ENCODE measurements at places on chromosomes 16 and 17.

- DNase-seq, result no peak
These were observed 2.3 kb downstream of the CCL1 start for GRCh38 chr17:34360601-34361270.

- DNase-seq, result peak; percentile 38
These were observed 51.1 kb upstream of the MYH2 start for GRCh38 chr17:10600571-10600970.

DNA sequence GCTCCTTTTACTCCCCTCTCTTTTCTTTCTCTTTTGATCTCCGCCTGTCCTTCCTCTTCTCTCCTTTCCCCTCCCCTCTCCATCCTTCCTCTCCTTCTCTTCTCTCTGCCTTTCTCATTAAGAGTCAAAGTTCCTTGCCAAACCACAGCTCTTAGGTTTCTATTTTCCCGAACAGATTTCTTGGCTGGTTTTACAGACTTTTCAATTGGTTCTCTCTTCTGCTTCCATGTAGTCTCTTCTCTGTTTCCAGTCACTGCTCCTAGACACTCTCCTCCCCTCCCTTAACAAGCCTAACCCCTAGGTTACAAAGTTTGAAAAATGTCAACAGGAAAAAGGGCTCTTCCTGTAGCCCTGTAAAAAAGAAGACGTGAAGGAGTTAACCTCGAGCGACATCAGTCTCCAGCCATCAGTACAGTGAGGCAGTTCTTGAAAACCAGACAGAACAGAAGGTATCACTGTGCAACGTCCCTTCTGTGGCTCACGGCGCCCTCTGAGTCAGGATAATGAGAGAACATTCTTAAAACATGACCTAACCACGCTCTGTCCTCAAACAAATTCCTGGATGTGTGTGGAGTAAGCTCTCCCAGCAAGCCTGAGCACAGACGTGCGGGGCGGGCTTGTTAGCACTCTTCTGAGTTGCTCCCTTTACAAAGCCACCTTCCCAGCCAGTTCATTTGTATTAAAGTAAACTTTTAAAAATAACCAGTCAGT is 11.6 kb upstream of the MARCHF10 start:
- DNase-seq, result peak; percentile 97

- no peak for DNase-seq
These were observed 446.5 kb downstream of the MAF start for GRCh38 chr16:79154086-79154485.

GRCh38 chr16:50644729-50645128 is 36.4 kb downstream of the SNX20 start:
- peak; percentile 30 for DNase-seq

DNA sequence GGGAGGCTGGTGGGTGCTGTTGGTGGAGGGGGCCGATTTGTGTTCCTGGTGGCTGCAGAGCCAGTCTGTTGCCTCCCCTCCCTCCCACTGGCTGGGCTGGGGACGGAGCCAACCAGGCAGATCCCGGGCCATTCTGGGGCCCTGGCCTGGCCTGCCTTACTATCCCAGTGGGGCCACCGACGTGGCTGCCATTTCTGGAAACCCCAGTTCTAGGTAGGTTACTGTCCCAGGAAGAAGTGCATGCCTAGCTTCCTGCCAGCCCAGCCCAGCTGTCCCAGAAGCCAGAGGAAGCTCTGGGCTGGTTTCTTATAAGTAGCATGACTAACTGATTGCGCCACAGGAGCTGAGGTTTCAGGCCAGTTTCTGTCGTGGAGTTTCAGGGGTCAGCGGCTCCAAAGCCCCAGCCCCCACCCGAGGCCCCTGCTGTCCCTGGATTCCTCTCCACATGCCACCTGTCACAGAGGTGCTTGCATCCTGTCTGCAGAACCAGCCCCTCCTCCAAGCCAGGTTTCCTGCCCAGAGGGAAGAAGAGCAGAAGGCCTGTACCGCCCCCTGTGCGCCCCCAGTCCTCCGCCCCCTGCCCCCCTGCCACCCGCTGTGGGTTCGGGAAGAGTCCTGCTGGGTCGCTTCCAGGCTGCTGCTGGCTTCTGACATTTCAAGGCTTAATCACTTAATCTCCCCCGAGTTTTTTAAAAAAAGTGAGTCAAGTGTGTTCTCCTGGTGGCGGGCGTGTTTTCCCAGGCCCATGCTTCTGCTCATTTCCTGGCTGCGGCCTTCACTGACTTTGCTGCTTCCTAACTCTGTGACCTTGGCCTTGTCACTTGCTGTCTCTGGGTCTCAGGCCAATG is 13.2 kb downstream of the IL4R start:
- DNase-seq, result peak; percentile 96

GRCh38 chr17:64635647-64636305 is 26.3 kb downstream of the SMURF2 start:
- peak; percentile 87 for DNase-seq

- DNase-seq, result peak; percentile 96
These were observed 4.2 kb downstream of the ARMC7 start for GRCh38 chr17:75113798-75114551.

DNA sequence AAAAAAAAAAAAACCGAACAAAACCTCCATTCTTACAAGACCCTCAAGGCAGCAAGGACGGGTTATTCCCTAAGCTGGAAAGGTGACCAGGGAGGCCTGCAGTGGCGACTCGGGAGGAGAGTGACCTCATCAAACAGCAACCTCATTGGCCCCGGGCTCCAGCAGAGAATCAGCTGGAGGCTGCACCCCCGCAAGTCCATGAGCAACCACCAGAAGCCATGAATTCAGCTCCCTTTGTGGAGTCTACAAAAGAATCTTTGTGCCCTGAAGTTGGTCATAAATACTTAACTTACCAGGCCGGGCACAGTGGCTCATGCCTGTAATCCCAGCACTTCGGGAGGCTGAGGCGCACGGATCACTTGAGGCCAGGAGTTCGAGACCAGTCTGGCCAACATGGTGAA is 80.9 kb upstream of the CREBBP start:
- DNase-seq, result peak; percentile 48

GRCh38 chr17:83036666-83037065 is 42.7 kb upstream of the METRNL start:
- DNase-seq, result no peak

- no peak for DNase-seq
These were observed 15.9 kb upstream of the CLEC18C start for GRCh38 chr16:70157477-70158260.

- DNase-seq, result no peak
These were observed 10.7 kb downstream of the TACO1 start for GRCh38 chr17:63611354-63611753.

GRCh38 chr16:53142823-53143568 is 88.2 kb downstream of the CHD9 start:
- no peak for DNase-seq

DNA sequence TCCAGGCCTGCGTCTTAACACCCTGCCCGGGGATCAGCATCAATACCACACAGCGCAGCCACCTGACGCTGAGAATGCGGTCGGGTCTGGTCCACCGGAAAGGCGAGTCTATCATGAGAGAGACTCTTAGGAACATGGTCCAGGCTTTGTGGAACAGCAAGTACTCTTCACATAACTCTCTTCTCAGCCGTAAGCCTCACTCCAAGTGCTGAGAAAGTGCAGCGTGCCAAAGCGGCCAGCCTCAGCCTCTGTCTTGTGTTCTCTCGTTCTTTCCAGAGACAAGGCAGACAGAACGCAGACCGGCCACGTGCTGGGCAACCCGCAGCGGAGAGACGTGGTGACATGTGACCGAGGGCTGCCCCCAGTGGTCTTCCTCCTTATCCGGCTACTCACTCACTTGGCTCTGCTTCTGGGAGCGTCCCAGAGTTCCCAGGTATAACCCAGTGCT is 34.4 kb upstream of the ENDOV start:
- no peak for DNase-seq

DNA sequence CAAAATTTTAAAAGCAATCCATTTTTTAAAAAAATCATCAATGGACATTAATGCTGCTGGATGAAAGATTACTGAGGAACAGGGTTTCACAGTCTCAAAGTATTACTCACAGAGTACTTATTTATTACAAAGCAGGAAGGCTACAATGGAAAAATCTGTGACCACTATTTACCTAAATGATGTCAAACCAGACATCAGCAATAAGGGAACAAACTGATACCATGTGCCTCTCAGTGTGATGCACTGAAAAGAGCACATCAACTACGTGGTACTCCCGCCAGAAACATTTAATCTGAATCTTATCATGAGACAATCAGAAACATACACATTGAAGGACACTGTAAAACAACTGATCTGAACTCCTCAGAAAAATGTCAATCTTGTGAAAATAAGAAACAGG is 124.2 kb downstream of the PARN start:
- no peak for DNase-seq

GRCh38 chr16:15966420-15966819 is 17.0 kb downstream of the ABCC1 start:
- DNase-seq, result no peak

GRCh38 chr17:60091109-60091508 is 12.4 kb upstream of the HEATR6 start:
- DNase-seq, result no peak

DNA sequence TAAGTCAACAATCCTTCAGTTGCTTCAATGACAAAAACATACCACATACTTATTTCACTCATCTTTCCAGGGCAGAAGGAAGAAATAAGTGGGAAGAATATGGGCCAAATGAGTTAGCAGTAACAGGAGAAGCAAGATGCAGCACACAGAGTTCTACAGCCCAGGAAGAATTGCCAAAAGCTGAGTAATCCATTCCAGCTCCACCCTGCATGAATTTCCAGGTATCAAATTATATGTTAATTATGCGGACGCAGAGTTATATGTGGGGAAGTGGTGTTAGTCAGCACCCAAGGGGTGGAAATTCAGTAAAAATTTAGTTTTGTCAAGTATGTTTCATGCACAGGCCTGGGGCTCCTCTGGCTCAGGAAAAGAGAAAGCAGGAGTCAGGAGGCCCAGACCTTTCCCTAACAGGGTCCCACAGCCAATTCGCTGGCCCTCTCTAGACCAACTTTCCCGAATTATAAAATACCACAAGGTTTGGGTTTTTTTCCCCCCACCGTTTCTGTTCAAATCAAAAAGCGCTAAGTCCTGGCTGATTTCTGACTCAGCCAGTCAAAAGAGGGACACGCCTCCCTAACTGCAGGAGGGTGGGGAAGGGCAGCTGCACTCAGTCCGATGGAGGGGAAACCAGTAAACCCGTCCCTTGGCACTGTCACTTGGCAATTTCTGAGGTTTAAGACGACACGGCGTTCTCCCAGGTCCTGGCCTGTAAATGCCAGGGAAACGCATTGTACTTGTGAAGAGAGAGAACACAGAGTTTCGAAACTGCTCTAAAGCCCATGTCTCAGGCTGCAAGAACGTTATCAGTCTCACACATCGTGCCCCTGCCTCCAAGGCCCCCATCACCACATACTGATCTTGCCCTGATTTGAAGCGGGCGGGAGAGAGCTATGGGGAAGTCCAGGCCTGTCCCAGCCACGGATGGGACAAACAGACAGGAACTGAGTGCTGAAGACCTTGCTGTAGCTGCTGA is 58.1 kb downstream of the ZFHX3 start:
- peak; percentile 86 for DNase-seq

DNA sequence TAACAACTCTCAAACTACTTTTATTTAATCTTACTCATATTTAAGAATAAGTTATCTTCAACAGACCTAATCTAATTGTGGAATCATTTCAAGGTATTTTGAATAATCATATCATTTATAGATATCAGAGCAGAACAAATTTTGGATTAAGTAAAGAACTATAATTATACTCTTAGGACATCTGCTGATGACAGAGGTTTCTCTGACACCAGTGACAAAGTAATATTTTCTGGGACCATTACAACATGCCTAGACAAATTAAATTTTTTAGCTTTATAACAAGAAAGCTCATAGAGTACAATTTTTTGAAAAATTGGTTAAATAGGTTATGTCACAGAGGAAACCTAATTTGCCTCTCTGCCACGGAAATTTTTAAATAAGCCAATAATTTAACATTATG is 30.5 kb downstream of the C16orf87 start:
- no peak for DNase-seq

DNA sequence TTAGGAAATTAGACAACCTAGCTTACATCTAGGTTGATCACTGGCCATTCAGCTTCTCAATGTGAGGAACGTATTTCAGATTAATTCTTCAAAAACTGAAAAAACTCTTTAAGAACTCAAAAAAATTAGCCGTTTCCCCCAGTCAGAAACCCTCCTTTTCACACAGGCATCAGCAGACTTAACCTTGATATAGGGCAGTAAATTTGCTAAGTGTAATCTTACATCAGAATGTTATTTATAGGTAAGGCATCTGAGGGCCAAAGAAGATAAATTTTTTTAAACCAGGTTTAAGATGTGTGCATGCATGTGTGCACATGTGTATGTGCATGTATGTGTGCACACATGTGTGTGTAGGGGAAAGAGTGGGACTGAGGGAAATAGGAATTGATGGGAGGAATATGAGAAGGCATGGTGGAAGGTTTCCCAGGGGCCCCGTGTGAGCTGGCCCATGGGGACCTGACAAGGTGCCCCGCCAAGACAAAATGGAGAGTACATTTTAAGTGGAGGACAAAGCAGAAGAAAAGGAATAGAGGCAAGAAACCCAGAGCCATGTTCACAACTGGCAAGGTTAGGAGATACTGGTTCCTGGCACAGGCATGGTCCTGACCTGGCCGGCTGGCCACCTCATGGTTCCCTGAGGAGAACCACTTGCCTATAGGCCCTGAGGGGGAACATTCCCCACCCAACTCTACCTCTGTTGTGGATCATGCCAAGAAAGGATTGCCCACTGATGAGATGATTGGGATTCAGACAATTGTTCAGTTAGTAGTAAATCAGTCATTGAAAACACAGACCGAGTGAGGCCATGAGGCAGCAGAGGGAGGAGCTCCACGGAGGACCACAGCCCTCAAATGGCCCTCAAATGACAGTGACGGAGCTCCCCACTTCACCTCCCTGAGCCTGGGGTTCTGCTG is 33.0 kb downstream of the TEX2 start:
- no peak for DNase-seq

DNA sequence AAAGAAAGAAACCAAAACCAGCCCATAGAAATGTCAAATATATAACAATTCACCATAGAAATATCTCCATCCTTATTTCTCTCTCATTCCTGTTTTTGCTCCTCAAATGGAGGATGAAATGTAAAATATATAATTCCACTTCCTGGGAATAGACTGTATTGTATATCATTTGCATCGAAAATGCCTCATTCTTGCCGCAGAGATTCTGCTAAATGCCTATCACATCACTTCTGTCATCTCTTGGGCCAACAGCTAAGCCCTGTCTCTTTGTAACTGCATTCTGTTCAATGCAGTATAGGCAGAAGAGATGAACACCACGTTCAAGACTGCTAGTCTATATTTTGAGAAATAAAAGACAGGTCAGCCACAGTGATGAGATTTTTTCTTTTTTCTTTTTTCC is 956.3 kb upstream of the SOX9 start:
- DNase-seq, result no peak

DNA sequence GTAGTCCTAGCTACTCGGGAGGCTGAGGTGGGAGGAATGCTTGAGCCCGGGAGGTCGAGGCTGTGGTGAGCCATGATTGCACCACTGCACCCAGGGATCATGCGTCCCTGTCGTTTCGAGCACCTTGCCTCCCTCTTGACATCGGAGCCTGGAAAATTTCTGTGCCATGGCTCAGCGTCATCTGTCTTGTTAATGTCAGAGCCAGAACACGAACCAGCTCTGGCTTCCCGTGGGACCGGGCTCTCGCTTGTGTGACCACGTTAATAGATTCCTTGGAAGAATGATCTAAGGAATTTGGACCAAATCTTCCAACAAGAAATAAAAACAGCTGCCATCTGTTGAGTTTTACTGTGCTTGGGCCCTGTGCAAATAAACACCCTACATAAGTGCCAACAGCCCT is 117.7 kb downstream of the ABCC1 start:
- DNase-seq, result no peak

- no peak for DNase-seq
These were observed 30.3 kb downstream of the LDHD start for GRCh38 chr16:75086281-75086680.

- no peak for DNase-seq
These were observed 706 bp downstream of the SHISA6 start for GRCh38 chr17:11241611-11242226.
